Fibroblast of skin of right quadriceps (primary cell): ENCODE measurements at places on chromosomes 7 and 10.

- DNase-seq, result no peak
Observed at GRCh38 chr7:117349570-117349969, 26.7 kb upstream of the WNT2 start.

DNA sequence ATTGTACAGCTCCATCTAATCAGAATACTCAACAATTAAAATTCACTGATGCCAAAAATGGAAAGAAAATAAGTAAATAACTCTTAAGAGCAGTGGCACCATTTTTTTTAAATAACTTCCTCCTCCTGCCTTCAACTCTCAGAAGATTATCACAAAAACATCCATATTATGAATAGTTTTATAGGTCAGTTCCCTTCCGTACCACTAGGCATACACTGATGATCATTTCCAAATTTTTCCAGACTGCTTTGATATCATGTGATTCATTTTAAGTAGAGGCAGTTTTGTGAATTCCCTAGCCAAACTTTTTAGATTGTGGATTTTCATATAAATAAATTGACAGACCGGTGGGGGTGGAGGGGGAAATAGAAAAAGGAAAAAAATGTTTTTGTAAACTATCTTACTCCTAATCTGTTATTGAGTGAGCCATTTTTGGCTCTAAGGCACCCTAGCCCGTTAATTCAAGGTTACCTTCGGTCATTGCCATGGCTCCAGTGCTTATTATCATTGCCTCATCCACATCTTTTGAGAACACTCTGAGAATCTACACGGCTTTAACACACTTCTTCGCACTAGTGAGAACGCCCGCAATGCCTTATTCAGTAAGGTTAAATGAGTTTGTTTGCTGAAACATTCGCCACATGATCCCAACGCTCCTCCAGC lies 1.0 kb downstream of the FAM107B start:
- no peak for DNase-seq

DNA sequence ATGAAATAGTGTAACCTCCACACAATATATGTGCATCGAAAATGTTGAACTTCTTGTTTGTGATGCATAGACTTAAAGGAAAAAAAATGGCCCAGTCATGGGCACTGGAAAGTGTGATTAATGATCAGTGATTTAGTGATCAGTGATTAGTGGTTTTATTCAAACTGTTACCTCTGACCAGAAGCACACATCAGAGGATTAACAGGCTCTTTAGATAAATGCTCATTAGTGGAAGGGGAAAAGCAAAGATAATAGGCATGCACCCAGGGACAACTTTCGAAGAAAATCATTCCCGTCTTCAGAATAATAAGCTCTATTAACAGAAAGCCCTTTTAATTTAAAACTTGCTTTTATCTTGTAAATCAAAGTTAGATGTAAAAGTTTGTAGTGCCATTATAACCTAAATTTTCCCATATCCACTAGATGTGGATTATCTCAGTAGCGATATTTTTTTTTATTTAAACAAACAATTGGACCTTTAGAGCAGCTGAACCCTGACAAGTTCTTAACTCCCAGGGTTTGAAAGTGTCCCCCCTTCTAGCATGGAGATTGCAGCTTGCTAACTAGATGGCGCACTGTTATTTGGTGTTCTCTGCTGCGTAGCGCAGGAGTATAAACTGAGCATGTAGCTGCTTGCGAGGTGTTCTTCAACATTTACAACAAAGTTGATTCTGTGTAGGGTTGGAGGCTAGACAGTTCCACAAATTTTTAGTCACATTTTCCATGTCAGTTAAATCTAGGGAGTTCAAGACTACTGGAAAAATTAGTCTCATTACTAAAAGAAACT lies at the start of gene CREB5:
Gene CREB5, plus strand, starts transcription at position 643 of the 787 bp plus-strand sequence. CDS start 397 bp downstream, outside the sequence.
- DNase-seq, result peak; percentile 39

GRCh38 chr10:111114758-111115500 lies 38.1 kb downstream of the ADRA2A start:
- DNase-seq, result no peak

- DNase-seq, result peak; percentile 64
Observed at GRCh38 chr10:77939561-77940001, 13.0 kb upstream of the DLG5 start.

- DNase-seq, result no peak
Observed at GRCh38 chr10:129033790-129034272, 433.2 kb upstream of the MGMT start.
